Putamen (tissue), 1 donor: ENCODE measurements at places on chromosomes 4 and X.

DNA sequence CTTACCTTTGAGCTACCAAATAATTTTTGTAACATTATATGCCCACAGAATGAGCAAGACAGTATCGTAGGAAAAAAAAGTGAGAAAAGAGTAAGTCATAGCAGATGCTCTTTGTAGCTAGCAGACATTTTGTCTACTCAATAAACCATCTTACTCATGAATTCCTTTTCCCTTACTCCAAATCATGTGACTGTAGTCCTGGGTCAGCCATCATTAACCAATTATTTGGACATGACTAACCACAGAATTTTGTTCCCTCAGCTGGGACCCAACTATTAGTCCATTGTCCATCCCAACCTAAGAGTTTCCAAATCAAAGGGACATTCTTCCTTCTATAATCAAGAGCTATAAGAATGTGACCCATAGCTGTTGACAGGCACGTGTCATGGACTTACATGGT lies 11.4 kb downstream of the UBE2D3 start:
- no peak for DNase-seq

DNA sequence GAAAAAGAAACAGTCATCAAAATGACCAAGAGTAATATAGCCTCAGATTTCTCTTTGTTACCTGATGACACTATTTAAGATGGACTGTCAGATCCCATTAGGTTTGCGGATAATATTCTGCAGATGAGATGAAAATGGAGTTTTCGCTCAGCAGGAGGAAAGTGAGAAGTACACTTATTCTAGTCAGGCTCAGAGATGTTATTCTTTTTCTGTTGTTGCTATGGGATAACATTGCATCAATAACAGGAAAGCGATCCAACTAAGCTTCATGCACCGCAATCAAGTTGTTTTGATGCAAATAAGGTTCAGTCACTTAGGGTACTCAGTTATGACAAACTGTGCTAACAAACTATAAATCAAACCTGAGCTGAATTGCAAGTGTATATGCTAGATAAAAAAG lies 415.0 kb downstream of the CCSER1 start:
- no peak for DNase-seq

GRCh38 chrX:3803305-3803704 lies 89.9 kb upstream of the PRKX start:
- DNase-seq, result no peak

DNA sequence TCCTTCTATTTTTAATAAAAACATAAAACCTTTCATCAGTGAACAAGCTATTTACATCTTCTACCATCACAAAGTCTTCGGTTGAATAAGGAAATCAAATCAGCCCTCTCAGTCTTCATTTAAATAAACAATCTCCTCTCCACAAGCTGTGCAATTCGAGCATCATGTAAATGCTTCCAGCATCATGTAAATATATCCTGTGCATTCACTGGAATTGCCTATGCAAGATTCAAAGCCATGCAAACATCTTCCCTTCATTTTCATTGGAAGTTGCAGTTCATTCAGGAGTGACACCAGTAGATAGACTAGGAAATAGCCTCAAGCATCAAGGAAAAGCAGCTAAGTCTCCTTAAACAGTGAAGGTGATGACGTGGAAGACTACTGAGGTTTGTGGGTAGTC lies 77.7 kb upstream of the PCDH19 start:
- no peak for DNase-seq

DNA sequence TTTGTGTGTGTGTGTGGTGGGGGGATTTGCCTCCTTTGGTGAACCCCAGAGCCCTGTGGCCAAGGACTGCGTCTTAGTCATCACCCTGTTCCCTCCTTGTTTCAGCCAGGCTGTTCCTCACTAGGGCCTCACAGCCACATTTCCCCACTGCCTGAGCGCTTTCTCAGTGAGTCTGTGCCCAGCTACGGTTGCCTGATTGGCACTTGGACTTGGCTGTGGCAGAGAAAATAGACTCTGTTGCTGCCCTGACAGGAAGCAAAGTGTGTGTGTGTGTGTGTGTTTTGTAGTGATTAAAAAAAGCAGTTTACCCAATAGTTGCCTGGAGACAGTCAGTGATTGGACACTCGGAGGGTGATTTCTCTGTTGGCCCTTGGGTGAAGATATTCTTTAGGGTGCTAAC lies 113.0 kb downstream of the UCHL1 start:
- DNase-seq, result peak; percentile 53

DNA sequence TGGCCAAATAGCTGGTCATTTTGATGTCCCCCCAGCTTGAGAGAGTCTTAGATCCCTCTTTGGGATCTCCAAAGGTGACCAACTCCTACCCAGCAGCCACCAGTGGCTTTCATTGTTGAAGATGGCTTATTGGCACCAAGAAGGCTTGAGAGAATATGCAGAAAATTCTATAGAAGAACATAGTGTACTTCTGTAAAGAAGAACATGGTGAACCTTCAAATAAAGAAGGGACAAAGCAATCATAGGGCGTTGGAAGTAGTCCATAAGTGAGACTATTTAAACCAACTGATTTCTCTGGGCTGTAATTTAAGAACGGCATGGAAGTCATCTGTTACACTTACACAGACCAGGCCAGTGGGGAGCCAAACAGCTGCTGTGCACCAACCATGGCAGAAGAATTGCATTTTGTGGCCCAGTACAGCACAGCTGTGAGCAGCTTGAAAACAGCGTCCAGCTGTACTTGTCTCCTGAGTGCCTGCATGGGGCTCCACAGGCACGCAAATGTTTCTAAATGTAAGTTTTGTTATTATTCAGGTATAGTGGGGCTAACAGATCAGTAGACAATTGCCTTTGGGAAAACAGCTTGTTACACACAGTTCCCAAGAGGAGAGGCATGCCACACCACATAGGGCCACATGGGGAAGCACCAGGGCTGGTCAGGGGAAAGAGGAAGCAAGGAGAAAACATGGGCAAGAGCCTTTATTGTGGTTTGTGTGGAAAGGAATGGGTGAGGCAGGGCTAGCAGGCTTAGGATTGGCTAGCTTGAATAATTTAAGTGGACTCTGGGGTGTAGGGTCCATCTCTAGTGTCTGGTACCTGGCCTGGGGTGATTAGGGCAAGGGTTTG lies 125.0 kb downstream of the ARHGAP6 start:
- DNase-seq, result no peak

- peak; percentile 21 for DNase-seq
These were observed 83.6 kb downstream of the CCNG2 start for GRCh38 chr4:77240469-77241066.

DNA sequence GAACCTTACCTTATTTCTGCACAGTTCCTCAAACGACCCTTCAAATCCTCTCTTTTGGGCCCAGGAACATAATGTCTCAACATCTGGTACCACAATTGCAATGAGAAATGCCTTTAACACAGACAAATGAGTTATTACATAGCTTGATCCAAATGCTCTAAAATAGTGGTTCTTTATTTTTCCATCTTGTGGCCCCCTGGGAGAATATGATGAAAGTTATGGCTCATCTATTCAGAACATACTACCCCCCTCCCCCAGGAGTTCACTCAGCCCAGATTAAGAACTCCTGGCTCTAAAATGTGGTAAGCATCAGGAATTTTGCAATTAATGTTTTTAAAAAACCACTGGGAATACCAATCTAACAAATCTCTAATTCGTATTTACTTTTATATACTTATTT lies 23.9 kb upstream of the CENPU start:
- DNase-seq, result no peak

DNA sequence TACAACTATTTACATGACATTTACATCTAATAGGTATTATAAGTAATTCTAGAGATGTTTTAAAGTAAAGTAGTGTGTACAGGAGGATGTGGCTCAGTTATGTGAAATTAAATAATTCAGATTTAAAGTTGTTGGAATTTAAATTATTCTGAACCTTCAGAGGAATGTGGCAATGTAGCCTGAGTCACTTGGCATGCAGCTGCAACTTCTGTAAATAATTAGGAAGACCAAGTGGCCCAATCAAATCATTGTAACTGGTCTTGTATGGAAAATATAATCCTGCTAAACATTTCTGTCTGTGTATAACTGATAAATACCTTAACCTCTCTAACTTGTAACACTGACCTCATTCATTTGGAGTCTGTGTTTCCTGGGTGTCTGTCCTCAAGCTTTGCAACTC lies 828.9 kb downstream of the GLUD2 start:
- no peak for DNase-seq

DNA sequence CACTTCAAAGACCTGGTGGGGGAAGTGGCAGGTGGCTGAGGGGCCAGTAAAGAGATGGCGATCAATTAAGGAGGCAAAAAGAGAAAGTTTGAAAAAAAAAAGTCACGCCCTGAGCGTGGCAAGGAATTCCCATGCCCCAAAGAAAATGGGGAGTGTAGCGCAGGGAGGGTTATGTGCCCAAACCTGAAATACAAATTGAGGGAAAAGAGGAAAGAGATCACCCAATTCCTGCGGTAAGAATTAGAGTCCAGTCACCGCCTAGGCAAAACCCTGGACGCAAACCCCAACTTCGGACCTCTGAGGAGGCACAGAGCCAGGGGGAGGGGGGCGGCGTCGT lies 595 bp downstream of the ENOX2 start:
- DNase-seq, result no peak

DNA sequence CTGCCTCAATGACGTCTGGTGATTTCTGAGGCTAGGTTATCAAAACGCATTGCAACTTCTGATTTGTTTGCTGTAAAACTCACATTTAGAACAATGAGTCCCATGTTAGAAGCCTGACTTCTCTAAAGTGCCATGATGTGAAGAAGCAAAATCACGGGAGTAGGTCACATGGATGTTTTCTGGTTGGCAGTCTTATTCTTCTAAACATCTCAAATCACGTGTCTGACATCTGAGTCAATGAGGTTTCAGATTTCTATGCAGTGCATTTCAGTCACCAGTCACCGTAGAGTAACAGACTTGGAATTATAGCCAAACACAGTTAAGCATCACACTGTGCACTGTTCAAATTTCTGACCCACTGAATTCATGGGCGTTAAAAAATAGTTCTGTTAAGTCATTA lies 482.1 kb downstream of the TMA16 start:
- no peak for DNase-seq

DNA sequence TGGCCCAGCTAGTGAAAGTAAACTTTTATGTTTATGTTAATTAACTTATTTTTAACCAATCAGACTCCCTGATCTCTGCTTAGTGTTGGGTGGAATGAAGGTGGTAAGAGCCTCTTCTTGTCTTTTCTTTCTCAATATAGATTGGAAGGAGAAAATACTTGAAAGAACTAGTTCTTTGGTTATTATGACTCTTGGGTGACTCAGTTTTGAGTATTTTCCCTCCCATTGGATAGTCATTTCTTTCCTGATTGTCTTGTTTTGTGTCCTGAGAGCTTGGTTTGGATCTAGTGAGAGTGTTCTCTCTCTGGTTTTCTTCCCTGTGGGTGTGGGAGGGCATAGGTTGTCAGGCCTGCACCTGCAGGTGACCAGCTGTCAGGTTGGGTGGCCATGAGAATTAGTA lies 172.0 kb upstream of the GLRA2 start:
- DNase-seq, result no peak

DNA sequence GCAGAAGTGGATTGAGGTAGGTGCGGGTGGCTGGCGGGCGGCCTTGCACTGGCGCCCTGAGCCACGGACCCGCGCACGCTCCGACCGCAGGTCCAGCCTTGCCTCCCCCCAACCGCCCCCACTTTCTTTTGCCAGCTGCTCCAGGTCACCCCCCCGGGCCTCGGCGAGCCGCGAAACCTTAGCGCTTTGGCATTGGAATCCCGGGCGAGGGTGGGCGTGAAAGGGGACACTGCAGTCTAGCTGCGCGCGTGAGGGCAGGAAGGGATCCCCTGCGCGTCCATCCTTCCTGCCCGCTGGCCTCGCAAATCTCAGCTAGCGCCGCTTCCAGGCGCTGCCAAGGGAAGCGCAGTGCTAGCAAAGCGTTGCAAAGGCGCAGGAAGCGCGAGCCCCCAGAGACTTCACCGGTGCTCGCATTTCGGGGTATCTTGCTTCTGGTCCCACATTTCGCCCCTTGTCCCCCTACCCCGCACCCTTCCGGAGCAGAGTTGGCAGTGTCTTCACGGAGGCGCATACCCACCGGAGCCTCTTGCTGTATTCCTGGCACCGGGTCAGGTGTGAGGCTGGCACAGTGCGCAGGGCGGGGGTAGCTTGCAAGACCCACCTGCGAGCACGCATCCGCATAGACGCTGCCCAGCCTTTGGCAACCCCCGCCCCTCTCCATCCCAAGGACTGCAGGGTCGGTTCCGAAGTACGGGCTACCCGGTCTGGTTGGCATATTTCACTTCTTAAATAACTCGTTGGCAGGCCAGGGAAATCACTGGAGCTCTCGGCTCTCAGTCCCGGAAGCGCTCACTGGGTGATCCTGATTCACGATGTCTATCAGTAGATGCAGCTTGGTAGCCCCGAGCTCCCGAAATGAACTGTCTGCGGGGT lies 104.4 kb downstream of the UCHL1 start:
- peak; percentile 64 for DNase-seq

DNA sequence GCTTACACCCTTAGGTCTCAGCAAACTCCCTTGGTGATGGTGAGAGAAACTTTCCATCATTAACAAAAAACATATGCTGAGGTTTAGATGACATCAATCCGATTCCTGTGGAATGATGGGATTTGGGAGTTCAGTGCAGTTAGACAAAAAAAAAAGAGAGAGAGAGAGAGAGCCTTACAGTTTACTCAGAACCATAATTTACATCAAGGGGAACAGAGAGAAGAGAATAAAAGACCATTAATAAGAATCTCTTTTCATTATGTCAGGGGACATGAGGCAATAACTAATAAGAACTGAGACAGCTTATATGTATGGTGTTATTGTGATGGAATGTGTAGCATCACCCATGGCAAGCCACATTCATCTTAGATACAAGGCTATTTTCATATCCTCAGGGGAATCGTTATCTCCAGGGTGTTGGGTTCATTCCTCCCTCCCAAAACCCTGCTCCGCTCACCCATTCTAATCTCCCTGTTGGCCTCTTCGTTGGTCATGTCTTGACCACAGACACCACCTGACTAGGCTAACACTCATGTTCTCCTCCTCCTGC lies 175.7 kb upstream of the MXRA5 start:
- no peak for DNase-seq

DNA sequence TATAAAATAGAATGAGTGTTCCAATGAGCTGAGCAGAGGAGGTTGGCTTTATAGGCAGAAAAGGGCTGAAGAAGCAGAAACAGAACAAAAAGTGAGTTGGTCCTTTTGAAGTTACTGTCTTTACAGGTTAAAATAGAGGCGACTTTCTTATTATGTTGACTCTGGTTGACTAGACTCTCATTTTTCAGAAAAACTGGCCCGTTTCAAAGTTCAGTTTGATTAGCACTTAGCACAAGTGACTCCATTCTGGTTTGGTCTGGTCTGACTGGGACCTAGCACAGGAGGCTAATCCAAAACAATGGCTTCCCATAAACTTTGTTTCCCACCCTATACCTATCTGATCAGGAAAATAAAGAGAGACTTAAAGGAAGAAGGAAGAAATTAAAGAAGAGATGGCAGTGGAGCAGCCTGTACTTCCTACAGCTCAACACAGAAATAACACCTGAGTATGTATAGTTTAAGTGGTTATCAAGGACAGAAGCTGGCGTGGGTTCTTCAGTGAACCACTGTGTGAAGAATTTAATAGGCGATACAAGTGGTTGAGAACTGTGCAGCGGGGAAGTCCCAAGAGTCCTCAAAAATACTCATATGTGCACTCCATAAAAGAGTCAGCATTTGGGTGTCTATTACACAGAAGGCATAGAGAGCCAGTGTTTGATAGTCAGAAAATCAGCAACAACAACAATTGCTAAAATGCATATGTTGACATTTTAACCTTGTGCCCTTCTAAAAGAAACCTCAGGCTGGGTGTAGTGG lies 554.8 kb upstream of the HTR2C start:
- no peak for DNase-seq
